Head of caudate nucleus (tissue), 42 donors: ENCODE measurements at places on chromosomes 4 and X.
A peak's percentile ranks its signal among the peaks of the same experiment; 100 is the strongest.

DNA sequence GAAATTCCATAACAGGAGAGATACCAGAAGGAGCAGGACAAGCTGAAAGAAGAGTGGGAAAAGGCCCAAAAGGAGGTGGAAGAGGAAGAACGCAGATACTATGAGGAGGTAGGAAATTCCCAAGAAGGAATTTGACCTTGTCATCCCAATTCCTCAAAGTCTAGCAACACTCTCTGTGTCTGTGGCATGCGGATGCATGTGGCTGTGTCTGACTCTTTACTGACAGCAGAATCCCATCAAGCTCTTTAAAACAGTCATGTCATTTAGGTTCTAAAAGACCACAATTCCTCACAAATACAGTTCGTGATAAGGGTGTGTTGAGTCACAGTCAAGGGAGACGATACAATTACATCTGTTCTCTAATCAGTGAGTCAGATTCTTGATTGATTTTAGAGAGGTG lies 68.5 kb downstream of the PHOX2B start:
- DNase-seq, result no peak

- DNase-seq, result no peak
Observed at GRCh38 chr4:27011401-27011800, 150.8 kb downstream of the STIM2 start.

- DNase-seq, result no peak
Observed at GRCh38 chr4:52249581-52249980, 198.5 kb downstream of the SPATA18 start.

GRCh38 chr4:100372432-100372831 lies 145.4 kb downstream of the EMCN start:
- no peak for DNase-seq

- DNase-seq, result no peak
Observed at GRCh38 chrX:4373791-4374190, 660.3 kb upstream of the PRKX start.

GRCh38 chrX:120316587-120317283 lies 5.5 kb upstream of the TMEM255A start:
- DNase-seq, result no peak

- no peak for DNase-seq
Observed at GRCh38 chr4:10104991-10105276, 11.7 kb downstream of the WDR1 start.

DNA sequence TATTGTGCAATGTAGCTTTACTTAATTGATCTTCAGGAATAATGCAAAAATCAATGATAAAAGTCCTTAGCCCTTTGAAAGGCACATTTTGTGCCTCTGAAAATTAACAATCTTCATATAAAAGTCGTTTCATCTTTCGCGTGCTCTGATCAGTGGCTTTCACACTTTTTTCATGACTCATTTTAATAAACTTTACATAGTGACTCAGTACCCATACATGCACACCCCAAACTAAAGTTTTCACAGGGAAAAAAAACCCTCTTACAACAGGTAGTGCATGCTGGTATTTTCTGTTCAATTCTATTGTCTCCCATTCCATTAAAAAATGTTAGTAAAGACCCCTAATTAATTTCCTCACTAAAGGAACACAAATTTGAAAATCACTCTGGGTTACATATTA lies 21.5 kb downstream of the RWDD4 start:
- no peak for DNase-seq

DNA sequence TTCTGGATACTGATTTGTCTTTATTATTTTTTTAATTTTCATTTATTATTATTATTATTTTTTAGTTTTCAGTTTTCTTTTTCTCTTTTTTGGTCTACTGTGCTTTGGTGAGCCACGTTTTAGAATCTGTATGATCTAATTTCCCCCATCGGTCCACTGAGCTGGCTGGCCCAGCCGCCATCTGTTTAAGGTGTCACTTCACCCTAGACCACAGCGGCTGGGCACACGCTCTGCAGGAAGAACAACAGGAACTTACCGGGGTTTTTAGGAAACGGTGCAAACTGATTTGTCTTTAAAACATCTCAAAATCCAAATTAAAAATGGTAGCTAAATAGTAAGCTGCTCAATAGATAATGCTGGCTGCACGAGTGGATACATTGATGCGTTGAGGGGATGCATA lies 48.8 kb upstream of the AMOT start:
- DNase-seq, result no peak

DNA sequence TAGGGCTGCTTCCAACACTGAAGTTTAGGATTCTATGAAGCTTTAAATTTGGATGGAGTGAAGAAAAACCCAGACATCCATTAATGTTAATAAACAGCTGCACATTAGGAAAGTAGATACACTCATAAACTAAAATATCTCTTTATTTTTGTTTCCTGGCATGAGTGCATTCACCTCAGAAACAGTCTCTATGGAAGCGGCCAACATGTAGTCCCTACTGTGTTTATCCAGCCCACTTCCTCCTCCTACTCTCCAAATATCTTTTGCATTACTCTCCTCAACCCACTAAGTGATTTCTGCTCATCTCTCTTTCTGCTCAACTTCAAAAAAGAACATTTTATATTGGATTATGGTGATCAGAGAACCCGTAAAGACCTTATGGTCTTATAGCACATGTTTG lies 180.3 kb upstream of the MXRA5 start:
- DNase-seq, result no peak

GRCh38 chrX:7828594-7828993 lies 14.4 kb upstream of the VCX start:
- DNase-seq, result no peak

DNA sequence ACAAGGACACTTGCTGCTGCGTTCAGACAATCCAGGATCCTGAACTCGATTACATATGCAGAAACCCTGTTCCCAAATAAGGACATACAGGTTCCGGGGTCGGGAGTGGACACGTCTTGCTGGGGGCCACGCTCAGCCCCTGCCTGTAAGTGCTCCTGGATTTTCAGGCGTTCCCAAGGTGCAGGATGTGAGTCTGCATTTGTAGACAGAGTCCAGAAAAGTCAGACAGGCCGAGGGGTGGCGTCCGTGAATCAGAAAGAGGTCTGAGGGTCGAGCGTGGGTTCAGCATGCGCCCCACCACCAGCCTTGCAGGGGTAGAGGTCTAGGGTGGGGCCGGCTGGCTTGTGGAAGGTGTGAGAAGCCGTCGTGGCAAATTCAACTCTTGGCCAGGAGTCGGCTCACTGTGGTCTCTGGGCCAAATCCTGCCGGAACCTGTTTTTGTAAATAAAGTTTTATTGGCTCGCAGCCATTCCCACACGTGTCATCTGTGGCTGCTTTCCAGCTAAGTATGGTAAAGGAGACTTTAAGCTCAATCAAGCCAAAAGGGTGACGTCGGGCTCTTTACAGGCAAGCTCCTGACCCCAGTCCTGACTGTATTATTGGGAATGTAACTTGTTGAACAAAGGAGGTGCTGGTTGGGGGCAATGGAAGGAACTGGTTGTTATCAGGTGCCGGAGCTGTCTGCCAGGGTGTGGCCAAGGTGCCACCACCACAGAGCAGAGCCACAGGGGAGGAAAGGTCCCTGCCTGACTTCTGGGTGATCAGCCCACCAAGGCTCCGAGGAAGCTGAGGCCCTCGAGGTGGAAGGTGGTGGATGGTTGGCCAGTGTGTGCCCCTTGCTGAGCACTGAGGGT lies 7.4 kb downstream of the DOK7 start:
- no peak for DNase-seq

DNA sequence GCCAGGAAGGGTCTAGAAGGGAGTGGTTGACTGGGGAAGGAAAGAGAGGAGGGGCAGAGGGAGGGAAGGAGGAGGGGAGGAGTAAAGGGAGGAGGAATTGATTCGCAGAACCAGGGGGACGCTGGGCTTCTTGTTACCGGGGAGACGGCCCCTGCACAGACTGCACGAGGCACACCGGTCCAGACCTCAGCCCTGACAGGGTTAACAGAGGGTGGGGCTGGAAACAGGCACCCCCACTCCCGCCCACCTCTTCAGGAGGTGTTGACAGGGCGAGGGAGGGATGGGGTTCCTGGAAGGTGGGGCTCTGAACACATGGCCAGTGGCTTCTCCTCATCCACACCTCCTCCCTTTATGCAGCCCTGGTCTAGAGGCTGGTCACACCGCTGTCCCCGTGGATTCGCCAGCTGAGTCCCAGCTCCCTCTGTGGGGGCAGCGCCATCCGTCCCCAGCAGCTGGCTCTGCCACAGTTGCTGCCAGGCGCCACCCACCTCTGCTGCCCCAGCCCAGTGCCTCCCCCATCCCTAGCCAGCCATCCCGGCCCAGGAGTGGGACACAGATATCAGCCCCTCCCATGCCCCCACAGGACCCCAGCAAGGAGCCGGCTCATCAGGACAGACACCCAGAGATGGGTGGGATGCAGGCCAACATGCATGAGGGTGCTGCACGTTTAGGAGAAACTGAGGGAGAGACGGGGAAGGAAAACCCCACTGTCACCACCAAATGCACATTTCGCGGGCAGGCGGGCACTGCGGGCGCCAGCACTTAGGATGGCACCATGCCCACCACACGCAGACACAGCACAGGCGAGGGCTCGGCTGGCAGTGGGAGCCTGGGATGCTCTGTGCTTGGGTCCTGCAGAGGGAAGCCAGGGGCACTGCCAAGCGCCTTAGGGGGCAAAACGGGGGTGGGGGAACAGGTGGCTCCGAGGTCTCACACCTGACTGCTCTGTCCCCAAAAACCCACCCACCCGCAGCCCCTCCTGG lies 87.6 kb downstream of the ABLIM2 start:
- DNase-seq, result peak; percentile 69

DNA sequence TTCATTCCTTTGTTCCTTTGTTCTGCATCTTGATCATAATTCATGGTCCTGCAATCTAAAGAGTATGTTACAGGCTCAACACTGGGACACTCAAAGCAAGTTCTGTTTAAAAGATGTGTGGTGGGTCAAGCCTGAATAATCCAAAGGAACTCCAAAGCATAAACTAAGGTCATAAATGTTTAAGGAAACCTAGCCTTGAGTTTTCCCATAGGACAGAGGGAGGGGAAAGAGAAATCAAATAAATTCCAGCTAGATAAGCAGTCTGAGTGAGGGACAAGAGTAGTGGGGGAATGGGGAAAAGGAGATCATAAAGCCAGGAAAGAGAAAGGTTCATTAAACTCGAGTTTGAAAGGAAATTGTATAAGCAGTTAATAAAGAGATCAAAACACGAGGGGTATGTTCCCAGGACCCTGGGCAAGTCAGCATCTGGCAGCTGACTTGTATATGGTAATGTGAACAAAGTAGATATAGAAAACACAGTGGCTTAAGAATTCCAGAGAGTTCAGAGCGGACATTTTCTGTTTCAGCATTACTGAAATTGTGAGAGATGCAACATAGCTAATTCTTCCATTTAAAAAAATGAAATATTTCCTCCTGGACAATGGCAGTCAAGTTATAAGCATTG lies 125.8 kb upstream of the EDNRA start:
- no peak for DNase-seq

DNA sequence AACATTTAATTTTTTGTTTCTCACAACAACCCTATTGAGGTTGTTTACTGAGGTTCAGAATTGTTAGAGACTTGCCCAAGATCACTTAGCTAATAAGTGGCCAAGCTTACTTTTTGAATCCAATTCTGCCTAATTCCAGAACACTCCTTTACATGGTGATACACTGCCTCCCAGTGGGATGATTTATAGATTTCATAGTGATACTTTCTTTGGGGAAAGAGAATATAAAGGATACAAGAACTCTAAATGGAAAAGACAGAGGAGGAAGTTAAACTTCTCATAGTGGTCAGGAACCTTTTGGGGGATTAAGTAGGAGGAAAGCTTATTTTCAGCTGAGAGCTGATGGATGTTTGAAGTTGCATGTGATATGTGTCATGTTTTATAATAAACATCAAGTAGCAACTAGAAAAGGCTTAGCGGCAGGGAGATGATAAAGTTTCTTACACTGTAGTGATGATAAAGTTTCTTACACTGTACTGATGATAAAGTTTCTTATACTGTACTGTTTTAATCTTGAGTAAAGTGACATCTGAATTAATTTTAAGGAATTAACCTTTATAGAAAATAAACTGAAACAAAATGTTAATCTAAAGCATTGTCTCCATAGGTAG lies 15.3 kb downstream of the STAG2 start:
- no peak for DNase-seq

- no peak for DNase-seq
Observed at GRCh38 chr4:164768516-164768915, 14.6 kb downstream of the SMIM31 start.

GRCh38 chrX:49987651-49988050 lies 65.3 kb downstream of the CLCN5 start:
- DNase-seq, result no peak

- DNase-seq, result peak; percentile 18
Observed at GRCh38 chrX:111447298-111447697, 35.3 kb upstream of the DCX start.

DNA sequence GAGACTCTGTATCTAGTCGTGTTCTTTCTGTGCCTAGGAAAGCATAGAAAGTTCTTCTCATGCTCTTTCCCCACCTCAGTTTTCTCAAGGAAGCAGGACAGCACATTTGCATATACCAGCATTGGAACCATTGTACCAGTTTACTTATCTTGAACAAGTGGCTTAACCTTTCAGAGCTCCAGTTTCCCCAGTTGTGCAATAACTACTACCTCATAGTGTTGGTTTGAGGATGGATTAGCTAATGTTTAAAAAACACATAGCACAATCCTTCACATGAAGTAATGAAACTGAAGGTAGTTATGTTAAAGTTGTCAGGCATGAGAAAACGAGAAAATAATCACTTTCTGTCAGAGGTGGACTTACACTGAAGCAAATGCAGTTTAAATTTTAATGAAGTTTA lies 92.2 kb upstream of the H2AZ1 start:
- DNase-seq, result no peak

- DNase-seq, result no peak
Observed at GRCh38 chr4:83255584-83255983, 29.0 kb downstream of the COQ2 start.

DNA sequence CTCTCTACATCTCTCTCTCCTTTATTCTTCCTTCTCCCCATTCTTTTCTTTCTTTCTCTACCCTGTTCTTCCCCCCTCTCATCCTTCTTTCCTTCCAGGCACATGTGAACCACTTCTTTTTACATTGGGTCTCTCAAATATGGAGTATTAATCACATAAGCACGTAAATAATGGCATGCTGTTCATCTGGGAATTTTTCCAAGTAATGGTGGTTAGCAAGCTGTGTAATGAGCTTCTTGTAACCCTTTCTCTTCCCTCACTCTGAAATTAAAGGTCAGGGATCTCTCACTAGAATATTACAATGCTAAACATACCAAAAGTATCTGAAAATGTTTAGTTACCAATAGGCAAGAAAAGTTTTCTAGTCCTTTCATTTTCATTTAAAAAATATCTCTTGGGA lies 239.9 kb upstream of the TEX13A start:
- no peak for DNase-seq

DNA sequence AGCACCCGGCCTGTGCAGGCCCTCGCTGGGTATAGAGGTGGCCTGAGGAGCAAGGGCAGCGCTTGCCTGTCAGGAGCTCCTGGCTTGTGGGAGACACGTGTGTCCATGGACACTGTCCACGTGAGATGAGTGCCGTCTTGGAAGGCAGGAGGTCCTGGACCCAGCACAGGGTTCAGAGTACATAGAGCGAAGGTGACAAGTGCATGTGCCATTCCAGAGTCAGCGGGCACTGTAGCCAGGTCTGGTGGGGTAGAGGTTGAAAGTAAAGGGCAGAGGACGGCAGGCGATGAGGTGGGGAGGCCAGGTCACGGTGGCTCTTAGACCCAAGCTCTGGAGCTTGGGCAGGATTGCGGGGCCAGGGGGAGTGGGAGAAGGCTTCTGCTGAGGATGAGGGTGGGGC lies 28.4 kb upstream of the TADA2B start:
- no peak for DNase-seq

GRCh38 chr4:108851366-108851765 lies 88.5 kb upstream of the ETNPPL start:
- no peak for DNase-seq

- no peak for DNase-seq
Observed at GRCh38 chr4:140641105-140641555, 72.4 kb upstream of the UCP1 start.
